Myocyte (in vitro differentiated cells): ENCODE measurements at places on chromosomes 7 and 10. TPM values are rescaled to one million over a fixed set of nuclear protein-coding genes. Genes with fewer than 3 reads are reported as not detected.

GRCh38 chr10:74750848-74751274 lies 75.5 kb upstream of the KAT6B start:
- no peak for DNase-seq

GRCh38 chr10:104041891-104042535 lies 43.7 kb downstream of the COL17A1 start:
- no peak for DNase-seq

GRCh38 chr10:103013416-103013815 lies 95.3 kb downstream of the CNNM2 start:
- no peak for DNase-seq

OR9A2 gene
- not detected in 2 replicates for total RNA-seq

DNA sequence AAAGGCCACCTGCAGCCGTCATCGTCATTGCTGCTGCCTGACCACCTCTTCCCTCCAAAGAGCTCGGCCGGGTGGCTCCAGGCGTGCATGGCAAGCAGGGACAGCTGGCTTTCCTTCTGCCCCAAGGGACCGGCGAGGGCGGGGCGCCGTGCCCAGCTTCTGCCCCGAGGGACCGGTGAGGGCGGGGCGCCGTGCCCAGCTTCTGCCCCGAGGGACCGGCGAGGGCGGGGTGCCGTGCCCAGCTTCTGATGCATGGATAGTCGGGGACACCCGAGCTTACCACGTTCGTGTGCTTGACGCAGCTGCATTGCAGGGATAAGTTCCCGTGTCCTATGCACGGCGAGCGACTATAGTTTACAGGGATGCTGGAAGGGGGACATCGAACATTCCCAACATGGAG lies 27.0 kb downstream of the CFAP46 start:
- DNase-seq = no peak

DNA sequence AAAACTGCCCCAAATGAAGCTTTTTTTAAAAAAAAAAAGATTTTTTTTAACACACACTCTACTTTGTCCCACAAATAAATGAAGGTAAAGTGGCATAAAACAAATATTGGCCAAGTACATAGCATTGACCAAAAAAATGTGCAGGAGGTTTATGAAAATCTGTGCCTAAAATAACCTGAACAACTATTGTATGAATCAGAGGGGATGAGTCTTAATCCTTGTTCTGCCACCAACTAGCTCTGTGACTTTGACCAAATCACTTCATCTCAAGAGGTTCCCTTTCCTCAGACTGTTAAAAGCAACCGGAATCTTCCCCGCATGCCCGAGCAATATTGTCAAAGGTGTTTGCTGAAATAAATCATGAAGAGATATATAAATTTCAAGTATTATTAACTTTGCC lies 150.4 kb upstream of the NEBL start:
- DNase-seq = no peak

DNA sequence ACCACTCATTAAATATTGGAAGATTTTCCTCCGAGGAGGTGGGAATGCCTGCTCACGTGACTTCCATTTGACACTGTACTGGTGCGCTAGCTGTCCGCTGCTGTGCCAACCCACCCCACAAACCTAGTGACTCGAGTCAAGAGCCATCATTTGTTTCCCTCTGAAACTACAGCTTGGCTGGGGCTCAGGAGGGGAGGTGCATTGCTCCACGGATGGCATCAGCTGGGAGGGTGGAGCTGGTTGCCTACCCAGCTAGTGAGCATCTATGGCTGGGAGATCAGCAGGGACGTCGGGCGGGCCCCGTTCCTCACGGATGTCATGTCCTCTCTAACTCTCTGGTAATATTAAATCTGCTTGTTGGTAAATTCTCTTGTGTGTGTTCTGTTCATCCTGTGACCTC lies 9.5 kb upstream of the FOXL3 start:
- DNase-seq = no peak

ZPBP gene
- total RNA-seq = not detected in 2 replicates

GRCh38 chr10:62384057-62384446 lies 9.9 kb downstream of the ZNF365 start:
- DNase-seq = peak; percentile 76

- no peak for DNase-seq
Measured at GRCh38 chr10:101224060-101224909, 5.0 kb downstream of the LBX1 start.

DNA sequence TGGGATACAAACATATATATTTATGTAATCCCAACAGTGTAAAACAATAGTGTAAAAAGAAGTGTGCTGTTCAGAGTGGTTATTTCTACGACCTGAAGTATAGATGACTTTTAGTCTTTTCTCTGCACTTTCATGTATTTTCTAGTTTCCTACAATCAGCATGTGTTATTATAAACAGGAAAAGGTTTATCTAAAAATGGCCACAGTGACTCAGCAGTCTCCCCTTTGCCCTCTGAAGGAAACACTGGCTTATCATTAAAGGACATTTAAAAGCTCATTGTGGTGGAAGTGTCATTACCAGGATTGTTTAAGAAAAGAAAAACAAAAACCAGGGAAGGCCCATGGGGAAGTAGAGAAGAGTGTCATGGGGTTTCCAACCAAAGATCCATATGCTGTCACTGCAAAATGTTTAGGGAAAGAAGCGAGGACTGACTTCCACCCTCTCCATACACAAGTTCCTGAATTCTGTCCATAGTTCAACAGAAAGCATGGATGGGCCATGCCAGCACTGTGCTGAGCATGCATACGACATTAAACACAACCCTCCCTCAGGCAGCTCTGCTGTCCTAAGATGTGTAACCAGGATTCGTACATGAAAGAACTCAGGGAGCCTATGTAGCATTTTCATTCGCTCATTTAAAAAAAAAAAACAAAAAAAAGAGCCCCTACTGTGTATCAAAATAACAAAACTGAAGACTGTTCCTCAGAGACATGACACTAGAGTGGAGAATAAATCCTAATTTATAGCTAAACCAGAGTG lies 10.2 kb downstream of the CYREN start:
- DNase-seq = peak; percentile 42

DNA sequence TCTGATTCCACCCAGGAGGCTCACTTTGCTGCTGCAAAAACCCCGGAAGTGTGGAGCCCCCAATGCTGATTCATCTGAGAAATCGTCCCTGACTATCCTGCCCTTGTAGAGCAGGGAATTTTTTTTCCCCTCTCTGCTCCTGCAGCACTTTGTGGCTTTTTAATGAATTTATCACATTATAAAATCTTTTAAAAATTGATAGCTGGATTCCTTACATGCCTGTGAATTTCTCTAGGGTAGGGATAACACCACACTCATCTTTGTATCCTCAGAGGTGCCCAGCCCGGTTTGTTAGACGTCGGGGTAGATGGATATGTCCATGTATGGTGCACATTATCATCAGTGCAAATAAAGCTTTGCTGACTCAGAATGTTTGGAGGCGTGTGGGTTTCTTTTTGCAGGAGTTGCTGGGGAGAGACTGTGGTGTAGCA lies 185.7 kb downstream of the STK31 start:
- DNase-seq = peak; percentile 54

C7orf33 gene
- not detected in 2 replicates for total RNA-seq

TDRD1 gene
- total RNA-seq = 0.51 and 0.62 TPM in 2 replicates

GRCh38 chr10:7534480-7534852 lies 123.6 kb upstream of the SFMBT2 start:
- DNase-seq = no peak

DNA sequence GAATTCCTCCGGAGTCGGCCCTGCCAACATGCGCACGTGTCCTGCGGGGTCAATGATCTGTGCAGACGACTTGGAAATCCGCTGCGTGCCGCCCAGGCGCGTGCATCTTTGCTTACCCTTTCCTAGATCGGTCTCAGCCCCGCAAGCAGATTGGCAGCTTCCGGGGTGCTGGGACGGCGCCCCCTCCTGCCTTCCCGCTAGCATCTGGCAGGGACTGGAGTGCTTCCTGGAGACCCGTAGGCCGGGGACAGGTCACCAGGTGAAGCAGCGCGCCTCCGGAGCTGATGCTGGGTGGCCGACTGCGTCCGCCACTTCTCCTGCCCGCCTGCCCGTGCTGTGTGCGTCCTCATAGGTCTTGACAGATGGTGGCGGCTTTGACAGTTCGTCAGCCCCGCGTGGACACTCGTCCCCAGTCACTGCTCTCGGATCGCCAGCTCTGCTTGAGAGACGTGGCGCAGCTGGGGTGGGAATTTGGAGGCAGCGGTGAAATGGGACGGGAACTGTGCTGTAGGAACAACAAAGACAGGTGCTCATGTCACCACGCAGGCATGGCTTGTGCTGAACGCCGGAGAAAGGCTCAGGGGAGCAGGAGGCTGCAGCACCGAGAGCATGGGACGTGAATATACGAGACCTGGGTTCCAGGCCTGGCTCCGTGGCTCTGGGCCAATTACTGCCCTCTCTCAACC lies 21.9 kb upstream of the KCNK18 start:
- peak; percentile 46 for DNase-seq

DNA sequence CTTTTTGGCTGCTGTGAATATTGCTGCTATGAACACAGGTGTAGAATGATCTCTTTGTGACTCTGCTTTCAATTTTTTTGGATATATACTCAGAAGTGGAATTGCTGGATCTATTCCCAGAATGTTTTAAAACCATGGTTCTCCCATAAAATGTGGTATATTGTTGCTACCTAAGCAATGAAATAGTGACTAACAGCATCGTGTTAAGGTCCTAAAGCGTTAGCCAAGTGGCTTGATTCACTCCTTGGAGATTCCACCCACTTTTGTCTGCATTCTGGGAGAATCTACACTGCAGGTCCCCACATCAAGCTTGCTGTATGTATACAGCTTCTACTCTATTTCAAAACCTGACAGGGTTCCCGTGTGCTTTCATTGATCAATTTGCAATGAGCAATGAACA lies 105.6 kb downstream of the CDK6 start:
- DNase-seq = no peak

ABCB1 gene
- total RNA-seq = not detected in 2 replicates

GRCh38 chr10:17375936-17376584 lies 78.3 kb downstream of the ST8SIA6 start:
- peak; percentile 3 for DNase-seq

DNA sequence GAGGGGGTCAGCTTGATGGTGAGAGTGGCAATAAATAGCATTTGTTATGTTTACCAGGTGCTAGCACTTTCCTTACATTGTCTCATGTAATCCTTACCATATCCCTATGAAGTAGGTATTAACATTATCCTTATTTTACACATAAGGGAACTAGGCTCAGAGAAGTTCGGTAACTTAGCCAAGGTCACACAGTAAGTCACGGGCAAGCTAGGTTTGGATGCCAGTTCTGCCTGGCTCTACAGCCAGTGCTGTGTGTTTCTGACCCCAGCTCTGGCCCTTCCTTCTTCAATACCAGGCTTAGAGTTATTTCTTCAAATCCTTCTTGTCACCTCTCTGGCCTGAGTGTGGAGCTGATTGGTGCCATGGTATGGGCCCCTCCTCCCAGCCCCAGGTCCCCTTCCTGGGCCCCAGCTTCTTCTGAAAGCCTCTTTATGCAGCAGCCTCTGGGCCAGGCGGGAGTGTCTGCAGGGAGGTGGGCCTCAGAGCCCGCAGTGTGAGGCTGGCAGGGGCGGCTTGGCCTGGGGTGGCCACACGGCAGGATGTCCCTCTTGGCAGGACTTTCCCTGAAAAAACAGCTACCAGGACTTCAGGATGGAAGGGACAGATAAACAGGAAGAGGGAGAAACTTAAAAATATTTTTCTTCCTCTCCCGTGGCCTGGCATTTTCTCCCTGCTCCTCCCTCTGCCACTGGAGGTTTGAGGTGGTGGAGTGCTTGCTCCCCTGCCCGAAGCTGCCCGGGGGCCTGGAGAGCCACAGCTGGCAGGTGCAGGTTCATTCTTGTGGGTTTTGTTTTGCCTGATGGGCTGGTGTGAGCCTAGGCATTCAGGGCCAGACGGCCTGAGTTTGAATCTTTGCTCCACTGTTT lies 20.6 kb downstream of the PALD1 start:
- DNase-seq = no peak

DNA sequence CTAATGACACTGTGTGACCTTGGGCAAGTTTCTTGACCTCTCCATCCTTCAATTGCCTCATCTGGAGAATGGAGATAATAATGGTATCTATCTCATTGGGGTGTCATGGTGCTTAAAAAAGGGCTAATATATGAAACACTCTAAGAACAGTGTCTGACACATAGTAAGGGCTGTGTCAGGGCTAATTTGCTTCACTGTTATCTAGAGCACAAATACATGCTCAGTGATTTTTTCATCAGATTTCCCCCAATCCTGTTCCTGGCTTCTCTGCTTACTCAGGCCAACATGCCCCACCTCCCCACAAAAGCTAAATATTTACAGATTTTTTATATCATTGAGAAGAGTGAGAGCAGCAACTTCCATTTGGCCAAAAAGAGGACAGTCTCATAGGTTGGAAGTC lies 20.6 kb downstream of the WIPF3 start:
- no peak for DNase-seq

- DNase-seq = no peak
Measured at GRCh38 chr7:111272092-111272491, 181.2 kb downstream of the LRRN3 start.

GPR146 gene
- 2.2 and 3.2 TPM in 2 replicates for total RNA-seq

DNA sequence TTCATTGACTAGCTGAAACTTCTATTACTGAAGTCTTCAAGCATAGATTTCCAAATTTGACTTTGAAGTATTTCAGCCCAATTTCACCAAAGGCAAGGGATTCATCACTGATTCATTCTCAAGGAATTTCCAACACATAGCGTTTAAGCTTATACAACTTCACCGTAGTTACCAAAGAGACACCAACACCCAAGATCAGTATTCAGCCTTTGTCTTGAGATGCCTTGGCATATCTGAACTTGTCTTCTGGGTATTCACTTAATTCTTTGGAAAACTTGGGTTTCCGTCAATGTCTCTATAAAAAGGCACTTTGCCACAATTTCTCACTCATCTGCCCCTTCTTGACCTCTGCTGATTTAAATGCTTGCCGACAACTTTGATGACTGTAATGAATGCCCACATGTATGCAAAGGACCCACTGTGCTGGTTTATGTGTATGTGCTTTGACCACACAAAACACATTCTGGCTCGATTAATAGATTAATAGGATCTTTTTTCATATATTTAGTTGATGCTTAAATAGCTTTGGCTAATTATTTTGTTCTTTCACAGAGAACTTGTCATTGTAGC lies 49.6 kb downstream of the TES start:
- DNase-seq = peak; percentile 55

- no peak for DNase-seq
Measured at GRCh38 chr7:39464350-39465054, 101.7 kb upstream of the YAE1 start.
